WERI-Rb-1 (cell line): ENCODE measurements at places on chromosomes 12 and 14.

GRCh38 chr12:50061946-50062686, 4.7 kb downstream of the ASIC1 start:
- DNase-seq: no peak

- no peak for DNase-seq
Observed at GRCh38 chr12:106128585-106129328, 10.0 kb downstream of the NUAK1 start.

GRCh38 chr14:74841230-74842207, 34.4 kb downstream of the PROX2 start:
- DNase-seq: no peak

DNA sequence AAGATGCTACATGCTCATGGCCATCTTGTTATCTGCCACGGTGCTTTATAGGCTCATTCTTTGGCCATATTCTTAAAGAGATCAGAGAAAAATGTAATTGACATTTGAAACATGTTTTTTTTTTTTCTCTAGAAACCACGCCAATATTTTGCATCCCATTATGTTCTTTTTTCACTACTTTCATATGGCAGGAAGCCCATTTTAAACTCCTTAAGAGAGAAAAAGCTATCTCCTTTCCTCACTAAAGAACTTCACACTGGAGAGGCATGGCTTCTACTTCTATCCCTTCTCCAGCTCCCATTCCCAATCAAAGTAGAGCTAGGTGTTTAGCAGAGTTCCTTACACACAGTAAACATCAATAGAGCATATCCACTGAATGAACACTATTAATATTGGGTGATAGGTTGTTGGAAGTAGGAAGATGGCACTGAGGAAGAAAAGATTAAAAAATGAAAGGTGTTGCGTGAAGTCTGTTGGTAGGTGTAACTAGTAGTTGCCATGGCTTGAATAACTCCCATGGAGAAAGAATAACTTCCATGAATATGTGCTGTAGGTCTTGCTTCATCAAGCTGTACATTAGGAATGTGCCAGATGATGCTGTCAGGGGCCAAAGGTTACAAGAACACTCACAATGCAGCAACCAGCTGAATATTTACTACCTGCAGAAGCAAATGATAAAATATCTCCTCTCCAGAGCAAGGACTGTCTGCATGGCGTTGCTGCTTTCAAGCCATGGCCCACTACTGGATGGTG, 178.8 kb downstream of the STXBP6 start:
- DNase-seq: no peak

- no peak for DNase-seq
Observed at GRCh38 chr12:22380031-22380430, 45.5 kb upstream of the ST8SIA1 start.
